ENCODE measurements at places on chromosomes 3 and 15.
A peak's percentile ranks its signal among the peaks of the same experiment; 100 is the strongest.

GRCh38 chr3:156547637-156548036 is 7.3 kb downstream of the SSR3 start:
- no peak for DNase-seq

DNA sequence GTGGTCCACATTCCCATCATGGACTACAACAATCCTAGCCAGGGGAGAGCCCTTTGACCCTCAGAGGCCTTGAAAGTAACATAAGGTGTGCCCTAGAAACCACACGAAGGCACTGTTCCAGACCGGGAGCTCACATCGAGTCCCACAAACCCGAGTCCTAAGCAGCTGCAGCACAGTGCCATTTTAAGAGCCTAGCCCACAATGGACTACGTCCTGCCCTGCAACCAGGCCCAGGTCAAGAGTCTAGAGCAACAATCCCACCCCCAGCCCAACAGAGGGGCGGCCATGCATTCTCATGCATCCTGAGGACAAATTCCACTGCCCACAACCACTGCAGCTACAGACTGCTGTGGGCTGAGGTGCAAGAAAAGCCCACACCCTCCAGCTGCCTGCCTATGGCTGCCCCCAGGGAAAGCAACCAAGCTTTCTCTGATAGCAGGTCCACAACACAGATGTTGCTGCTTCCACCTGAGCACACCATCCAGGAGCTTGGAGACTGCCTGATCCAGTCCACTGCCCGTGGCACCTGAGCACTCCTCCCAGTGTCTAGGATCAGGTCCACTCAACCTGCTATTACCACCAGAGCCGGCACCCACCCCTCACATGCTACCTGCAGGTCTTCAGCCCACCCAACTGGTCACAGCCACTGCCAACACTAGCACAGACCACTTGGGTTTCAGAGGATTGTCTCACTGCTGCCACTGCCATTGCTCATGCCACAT is 56.8 kb downstream of the IGSF11 start:
- DNase-seq = no peak

- no peak for DNase-seq
Measured at GRCh38 chr15:66007663-66008262, 138.5 kb downstream of the RAB11A start.

DNA sequence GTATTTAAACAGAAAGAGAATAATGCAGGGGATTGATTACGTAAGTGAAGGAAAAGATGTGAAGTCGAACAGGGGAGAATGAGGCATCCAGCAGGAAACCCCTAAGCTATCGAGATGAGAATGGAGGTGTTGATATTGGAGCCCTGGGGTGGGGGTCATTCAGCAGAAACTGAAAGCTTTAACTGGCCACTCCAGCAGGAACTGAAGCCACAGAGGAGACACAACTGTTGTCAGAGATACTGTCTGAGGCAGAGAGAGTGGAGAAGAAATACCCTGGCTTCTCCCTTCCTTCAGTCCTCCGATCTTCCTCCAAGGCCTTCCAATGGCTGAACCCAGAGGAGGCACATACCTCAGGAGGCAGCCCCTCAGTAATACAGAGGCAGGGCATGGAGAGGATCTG is 152.4 kb downstream of the THRB start:
- no peak for DNase-seq

DNA sequence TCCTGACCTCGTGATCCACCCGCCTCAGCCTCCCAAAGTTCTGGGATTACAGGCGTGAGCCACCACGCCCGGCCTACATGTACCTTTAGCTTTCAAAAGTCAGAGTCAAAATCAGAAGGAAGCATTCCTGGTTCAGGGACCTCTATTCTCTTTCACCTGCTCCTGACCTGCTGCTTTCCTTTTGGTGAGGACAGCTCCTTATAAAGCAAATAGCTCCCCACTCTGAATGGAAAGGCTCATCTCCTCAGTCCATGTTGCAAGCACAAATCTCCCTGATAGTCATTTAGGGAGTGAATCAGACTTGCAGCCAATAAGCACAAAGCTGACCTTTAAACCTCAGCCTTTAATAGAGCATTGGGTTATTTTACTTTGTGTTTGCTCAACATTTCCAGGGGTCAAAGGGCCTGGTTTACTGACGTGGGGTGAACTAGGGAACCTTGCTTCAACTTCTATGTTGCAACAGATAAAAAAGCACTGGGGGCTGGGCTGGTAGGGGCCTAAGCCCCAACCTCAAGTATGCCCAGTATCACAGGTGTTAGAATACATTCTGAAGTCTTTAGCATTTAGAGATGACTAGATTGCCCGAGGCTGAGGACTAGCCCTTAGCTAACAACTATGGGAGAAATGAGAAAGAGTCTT is 43.1 kb downstream of the THRB start:
- no peak for DNase-seq

DNA sequence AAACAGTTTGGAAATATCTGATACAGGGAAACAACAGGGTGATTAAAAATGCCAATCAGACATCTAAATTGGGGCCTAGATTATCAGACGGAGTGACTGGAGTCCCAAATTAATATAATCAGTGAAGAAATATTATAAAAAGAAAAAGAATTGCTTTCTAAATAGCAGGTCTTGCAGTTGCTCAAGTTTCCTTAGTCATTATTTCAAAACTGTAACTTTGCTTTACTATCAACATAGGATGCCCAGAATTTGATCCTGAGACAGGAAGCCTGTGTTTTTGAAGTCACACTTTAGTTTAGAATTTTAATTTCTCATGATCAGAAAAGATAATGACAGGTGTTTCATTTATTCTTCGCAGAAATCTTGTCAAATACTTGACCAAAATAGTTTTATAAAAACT is 105.9 kb downstream of the IL1RAP start:
- DNase-seq = no peak

DNA sequence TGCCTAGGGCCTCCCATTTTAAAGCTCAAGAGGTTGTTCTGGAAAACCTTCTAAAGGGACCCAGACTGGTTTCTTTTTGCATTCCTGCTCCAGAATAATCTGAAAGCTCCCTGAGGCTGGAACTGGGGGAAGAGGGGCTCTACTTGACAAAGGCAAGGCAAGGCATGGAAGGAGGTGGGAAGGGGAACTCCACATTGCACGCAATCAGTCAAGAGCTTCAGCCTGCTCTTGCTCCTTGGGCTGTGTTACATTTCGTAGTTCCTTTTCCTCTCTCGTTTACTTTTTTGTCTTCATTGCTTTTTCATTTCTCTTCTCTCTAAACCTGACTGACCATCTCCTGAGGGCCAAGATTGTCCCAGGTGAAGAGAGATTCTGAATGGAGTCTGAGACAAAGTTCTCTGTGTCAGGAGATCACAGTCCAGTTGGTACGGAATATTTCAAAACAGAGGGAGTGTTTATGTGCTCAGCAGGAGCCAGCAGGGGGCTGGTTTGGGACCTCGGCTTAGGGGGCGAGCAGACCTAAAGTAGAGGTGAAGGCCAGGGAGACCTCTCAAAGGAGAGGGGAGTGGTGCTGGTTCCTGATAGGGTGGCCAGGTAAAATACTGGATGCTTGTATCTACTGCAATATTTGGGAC is 6.0 kb upstream of the KCTD6 start:
- DNase-seq = no peak

- no peak for DNase-seq
Measured at GRCh38 chr15:44713006-44713966, 2.0 kb downstream of the B2M start.

DNA sequence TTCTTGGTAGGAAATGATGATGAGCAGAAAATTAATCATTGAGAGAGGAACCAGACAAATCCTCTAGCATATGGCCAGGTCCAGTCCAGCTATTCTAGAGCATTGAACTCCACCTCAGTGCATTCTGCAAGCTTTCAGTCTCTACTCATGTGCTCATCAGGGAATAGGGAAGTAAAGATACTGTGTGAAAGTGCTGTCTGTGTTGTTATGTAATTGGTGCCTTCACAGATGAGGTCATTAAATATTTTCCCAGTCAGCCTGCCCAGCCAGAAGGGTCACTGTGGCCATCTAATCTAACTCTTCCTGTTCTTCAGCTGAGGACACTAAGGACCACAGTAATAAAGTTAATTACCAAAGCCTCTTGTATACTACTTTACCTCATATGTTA is 28.2 kb downstream of the C3orf62 start:
- no peak for DNase-seq

DNA sequence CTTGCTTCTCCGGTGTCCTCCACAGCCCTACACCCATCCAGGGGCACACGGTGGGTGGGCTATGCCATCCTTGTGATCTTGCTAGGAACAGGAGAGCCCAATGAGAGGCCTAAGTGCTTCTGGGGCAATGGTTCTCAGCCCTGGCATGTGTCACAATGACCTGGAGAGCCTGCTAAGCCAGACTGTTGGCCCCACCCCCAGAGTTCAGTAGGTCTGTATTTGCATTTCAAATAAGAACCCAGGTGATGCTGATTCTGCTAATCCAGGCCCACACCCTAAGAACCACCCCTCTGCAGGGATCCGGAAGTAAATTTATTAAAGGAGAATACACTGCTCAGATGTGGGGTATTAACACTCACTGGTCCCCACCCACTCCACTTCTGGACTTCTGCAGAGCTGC is 57.9 kb downstream of the RORA start:
- no peak for DNase-seq

DNA sequence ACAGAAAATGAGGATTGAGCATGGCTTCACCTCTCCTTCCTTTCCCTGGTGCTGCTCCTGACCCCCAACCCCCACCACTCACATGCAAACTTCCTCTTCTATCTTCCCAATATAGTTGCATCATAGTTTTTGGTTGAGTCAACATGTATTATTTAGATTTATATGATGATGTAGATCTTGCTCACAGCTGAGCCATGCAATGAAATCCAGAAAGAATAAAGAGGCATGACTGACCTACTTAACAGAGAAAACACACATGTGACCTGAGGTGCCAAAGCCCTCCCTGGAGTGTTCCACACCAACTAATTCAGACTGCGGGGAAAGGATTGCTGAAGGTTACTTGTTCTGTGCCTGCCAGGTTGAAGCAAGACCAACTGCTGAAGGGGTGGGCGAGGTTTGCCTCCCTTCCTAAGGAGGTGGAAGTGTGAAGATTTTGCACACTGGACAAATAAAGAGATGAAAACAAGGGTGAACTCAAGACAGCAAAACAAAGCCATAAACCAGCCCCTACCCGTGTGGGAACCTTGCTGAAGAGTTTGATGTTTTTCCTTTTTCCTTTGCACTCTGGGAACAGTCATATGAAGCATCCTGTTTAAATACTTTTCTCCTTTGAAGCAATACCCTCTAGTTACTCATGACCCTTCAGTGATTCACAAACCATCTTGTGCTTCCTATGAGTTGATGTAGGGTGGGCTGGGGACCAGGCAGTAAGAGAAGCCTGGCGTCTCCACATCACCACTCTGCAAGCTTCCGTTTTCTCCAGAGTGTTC is 155.2 kb upstream of the UBE2E1 start:
- DNase-seq = peak; percentile 47

DNA sequence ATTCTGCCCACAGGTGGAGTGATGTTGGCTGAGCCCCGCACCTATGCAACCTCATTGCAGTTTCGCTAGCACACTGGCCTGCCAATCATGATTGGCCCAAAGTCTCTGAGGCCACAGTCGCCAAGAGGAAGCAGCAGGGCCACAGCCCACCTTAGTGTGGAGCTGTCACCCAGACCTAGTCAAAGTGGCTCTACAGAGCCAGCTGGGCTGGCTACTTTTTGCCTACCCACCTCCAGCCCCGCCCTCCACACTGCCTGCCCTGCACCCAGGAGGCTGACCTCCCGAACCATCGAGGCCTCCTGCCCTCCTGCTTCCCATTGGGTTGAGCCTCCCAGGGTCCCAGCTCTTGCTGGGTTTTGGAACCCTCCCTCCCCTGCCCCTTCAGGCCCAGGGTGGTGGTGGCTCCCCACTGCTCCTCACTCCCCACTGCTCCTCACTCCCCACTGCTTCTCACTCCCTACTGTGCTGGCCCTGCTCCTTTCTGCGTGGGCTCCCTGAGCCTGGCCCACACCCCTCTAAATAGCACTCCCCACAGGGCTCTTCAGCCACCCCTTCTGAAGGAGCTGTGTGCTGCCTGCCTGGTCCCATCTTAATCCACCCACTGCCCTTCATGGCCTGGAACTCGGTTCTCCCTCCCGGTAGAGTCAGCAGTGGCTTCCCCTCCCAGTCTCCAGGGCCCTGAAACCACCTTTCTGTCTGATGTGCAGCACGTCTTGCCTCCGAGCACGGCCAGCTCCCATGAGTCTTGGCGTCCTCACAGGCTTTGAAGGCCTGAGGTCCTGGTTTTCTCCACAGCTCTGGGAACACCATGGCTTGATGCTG is 89.3 kb downstream of the WNT7A start:
- no peak for DNase-seq

DNA sequence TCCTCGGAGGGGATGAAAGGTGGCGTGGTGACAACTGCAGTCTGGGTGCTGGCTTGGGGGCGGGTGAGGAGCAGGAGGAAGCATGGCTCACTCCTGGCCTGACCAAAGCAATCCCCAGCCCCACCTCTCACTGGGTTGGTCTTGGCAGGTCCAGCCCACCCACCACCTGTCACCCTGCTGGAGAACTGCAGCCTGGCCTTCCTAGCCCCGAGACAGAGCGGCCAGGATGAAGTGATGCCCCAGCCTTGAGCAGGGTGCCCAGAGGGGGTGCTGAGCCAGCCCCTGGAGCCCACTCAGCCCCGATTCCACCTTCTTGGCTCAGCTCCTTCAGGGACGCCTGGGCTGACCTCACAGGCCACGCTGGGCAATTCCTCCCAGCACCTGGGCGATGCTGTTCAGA is 89.9 kb downstream of the IQSEC1 start:
- DNase-seq = no peak

DNA sequence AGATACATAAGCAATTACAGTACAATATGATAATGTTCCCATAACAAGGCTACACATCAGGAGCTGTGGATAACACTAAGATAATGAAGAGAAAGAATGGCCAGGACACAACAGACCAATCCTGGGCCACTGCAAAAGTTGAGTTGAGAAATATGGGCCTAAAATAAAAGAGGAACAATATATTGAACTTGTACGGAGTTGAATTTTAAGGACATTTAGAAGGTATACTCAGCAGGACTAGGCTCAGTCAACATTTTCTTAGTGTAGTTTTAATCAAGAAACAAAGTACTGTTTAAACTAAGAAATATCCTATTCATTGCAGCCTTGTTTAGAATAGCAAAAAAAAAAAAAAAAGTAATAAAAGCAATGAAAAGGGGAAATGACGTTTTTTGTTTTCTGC is 24.3 kb downstream of the HERC1 start:
- DNase-seq = no peak

DNA sequence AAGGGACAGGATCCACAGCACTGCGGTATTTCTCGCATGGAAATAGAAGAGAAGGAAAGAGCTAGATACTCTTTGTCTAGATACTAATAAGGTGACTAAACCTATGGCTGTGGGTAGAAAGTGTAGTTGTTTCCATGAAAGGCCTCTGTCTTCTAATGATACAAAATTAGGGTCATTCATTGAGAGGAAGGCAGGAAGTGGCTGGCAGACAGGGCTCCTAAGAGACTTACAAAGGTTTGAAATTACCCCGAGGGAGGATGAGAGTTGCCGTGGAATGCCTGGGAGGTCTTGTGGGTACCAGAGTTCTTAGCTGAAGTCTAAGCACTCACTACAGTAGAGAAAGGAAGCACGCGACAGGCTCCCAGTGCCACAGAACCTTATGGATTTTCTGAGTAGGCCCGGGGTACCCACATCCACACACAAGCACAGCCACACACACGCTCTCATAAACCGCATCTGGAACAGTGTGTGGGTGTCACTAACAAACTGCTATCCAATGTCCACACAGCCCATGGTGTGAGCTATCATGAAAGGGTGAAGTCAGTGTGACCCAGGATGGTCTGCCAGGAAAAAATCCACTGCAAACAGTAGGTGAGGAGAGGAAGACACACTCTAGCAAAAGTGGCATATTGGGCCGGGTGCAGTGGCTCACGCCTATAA is 221.4 kb downstream of the FAM43A start:
- no peak for DNase-seq

- no peak for DNase-seq
Measured at GRCh38 chr15:33032053-33032452, 162.5 kb downstream of the FMN1 start.
